ENCODE measurements at places on chromosomes 5 and 9.
A peak's percentile ranks its signal among the peaks of the same experiment; 100 is the strongest.

DNA sequence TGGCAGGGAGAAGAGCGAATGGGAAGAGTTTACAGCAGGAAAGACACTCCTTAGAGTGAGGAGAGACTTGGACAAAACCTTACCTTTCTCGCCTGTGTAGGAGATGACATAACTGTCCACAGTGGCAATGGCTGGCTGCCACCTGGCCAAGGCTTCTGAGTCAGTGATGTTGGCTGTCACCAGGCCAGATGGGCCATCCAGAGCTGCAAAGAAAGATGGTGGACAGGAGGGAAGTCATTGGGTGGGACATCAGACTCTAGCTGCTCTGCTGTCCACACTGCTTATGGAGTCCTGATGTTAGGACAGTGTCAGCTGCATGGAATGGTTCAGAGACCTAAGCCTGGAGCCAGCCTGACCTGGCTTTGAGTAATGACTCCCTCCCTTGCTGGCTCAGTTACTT lies 79.8 kb downstream of the TNC start:
- DNase-seq = no peak

GRCh38 chr9:136960212-136960937 lies 8.3 kb downstream of the LCN12 start:
- no peak for DNase-seq

DNA sequence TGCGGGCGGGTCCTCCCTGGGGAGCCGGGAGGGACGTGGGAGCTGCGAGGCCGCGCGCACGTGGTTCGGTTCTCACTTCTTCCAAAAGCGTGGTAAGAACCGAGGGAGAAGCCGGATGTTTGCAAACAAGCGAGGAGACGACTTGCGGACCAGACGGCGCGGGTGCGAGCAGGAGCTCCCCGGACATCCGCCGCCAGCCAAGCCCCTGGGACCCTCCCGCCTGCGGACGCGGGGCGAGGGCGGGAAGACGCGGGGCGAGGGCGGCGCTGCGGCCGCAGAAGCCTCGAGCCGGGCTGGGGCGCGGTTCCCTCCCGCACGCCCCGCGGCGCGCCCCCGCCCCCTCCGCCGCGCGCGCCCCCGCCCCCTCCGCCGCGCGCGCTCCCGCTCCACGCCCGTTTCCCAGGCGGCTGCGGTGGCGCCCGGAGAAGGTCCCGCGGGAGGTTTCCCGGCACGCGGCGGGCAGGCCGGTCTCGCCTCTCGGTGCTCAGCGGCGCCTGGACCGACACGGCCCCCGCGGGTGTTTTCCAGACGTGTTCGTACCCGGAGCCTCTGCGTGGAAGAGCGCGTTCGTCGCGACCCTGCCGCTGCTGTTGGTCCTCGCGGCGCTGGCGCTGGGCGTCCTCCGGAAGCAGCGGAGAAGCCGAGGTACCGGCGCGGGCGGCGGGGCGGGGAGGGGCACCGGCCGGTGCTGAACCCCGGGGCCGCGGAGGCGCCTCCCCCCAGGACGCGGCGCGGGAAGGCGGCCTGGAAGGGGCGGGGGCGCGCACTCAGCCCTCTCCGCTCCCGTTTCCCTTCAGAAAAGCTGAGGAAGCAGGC lies 12.8 kb downstream of the BTNL9 start:
- no peak for DNase-seq

GRCh38 chr5:74801941-74802340 lies 34.9 kb downstream of the NSA2 start:
- no peak for DNase-seq

GRCh38 chr9:119639287-119639955 lies 270.2 kb upstream of the BRINP1 start:
- peak; percentile 32 for DNase-seq

DNA sequence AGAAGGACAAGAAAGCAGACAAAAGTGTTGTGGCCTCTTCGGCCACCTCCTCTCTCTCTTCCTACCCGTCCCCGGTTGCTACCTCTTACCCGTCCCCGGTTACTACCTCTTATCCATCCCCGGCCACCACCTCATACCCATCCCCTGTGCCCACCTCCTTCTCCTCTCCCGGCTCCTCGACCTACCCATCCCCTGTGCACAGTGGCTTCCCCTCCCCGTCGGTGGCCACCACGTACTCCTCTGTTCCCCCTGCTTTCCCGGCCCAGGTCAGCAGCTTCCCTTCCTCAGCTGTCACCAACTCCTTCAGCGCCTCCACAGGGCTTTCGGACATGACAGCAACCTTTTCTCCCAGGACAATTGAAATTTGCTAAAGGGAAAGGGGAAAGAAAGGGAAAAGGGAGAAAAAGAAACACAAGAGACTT lies 2.4 kb downstream of the EGR1 start:
- no peak for DNase-seq

DNA sequence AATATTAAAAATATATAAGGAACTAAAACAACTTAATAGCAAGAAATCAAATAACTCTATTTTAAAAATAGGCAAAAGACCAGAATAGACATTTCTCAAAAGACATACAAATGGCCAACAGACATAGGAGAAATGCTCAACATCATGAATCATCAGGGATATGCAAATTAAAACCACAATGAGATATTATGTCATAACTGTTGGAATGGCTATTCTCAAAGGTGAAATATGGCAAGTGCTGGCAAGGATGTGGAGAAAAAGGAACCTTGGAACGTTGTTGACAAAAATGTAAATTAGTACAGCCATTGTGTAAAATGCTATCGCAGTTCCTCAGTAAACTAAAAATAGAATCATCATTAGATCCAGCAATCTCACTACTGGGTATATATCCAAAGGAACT lies 468.5 kb downstream of the NFIB start:
- no peak for DNase-seq

DNA sequence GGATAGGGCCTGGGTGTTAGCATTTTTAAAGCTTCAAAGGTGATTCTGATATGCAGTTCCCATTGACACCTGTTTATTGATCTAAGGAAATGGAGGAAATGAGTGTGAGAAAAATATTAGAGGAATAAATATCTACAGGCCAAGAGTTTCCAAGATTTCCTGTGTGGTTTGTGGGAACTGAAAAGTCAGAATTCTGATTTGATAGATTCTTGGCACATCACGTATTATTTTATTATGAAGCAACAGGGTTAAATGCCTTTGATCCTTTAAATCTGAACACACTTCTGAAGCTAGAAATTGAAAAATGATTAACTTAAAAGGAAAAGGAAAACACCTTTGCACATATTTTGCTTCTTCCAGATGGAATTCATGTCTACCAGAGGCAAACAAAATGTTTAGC lies 113.7 kb downstream of the CD180 start:
- no peak for DNase-seq
